ENCODE measurements at places on chromosomes 13 and 19. TPM values are rescaled to one million over a fixed set of nuclear protein-coding genes. Genes with fewer than 3 reads are reported as not detected.

Gene ZNF560
- total RNA-seq: 0.40 TPM

GRCh38 chr19:10899151-10899653, 27.8 kb downstream of the CARM1 start:
- DNase-seq: no peak

DNA sequence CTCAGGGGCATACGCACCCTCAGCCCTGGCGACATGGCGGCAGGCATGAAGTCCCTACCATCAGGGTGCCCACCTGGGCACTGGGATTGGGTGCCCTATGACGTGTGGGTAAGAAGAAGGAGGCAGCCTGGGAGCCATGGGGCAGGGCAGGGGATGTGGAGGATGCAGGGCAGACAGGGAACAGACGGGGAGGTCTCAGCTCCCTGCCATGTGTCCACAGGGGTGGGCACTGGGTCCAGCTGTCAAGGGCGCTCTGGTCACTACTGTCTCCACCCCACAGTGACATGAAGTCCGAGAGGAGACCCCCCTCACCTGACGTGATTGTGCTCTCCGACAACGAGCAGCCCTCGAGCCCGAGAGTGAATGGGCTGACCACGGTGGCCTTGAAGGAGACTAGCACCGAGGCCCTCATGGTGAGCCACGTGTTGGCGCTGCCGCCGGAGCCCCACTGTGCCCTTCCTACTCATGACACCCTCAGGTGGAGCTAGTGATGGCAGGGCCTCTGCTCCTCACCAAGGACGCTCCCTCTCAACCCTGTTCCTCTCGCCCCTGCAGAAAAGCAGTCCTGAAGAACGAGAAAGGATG, 23.2 kb downstream of the TSSK6 start:
- DNase-seq: no peak

- DNase-seq: no peak
Measured at GRCh38 chr19:5587661-5588060, 19.9 kb upstream of the TINCR start.

- DNase-seq: no peak
Measured at GRCh38 chr19:5038631-5039271, 69.8 kb downstream of the KDM4B start.

DNA sequence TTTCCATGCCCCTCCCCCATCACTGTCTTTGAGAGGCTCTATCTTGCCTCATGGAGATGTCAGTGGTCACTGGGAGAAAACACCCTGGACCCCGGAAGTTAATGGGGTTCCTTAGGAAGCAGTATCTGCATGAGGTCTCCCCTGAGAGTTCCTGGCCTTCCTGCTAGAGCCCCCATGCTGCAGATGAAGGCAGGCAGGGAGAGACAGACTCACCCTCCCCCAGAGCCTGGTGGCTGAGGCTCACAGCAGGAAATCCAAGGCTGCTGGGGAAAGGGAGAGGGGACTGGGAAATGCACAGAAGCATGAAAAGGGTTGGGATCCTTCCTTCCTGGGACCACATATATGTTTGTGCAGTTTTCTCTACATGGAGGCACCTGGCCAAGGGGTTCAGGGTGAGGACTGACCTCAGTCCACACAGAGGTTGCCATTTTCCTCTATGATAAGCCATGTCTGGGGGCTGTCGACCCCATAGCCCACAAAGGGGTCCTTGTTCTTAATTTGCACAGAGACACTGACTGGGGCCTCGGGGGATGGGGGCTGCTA, 95.4 kb downstream of the RNASEH2B start:
- no peak for DNase-seq

Measured in activated CD8-positive, alpha-beta T cell treated with anti-CD3 and anti-CD28 coated beads, Interleukin-2, amount 10 ng/mL, durations not matched to agents 7 days and 5 days (primary cell).